Renal cortical epithelial cell (primary cell): ENCODE measurements at places on chromosomes 6 and 20. TPM values are rescaled to one million over a fixed set of nuclear protein-coding genes. Genes with fewer than 3 reads are reported as not detected.

DNA sequence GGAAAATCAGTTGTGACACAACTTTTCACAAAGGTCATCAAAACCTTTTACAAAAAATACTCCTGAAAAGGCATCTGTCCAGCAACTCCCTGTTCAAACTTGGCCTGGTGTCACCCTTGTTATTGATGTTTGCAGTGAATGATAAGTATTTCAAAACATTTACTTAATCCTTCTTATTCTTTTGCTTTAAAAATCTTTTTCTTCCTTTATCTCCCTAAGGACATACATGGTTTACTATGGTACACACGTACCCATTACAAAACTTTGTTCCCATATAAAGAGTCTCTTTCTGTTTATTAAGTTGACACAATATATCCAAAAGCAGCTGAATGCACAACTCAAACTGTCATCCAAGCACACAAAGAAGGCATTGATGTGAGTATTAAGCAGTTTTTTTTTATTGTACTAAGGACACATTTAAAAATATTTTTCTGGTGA, 17.5 kb downstream of the GSTA2 start:
- DNase-seq, result no peak

GRCh38 chr6:124671324-124671723, 290.9 kb upstream of the RNF217 start:
- no peak for DNase-seq

- DNase-seq, result peak; percentile 49
Measured at GRCh38 chr6:4567141-4567540, 209.1 kb upstream of the CDYL start.

DNA sequence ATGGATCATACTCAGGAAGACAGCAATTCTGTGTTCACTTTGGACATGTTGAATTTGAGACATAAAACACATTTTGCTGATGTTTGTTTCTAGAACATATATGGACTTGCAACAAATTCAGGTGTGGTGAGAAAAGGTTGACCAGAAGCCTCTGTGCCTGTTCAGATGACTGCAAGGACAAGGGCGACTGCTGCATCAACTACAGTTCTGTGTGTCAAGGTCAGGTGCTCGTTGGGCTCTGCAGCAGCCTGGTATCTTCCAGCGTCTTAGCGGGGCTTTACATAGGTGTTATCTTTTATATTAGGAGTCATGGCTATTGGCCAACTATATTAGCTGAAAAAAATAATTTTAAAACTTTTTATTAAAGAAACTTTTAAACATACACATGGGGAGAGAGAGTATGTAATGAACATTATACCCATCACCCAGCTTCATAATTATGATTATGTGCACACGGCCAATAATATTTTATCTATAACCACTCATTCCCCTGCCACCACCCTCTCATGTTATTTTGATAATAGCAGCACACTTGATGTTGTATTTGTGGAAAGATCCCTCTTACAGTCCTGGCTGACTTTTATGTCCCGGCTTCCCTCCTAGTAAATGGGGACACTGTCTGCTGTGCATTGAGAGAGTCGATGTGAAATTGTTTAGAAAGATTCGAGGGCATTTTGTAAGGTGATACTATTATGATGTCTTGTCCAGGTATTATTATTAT, 43.4 kb downstream of the ENPP1 start:
- no peak for DNase-seq

GRCh38 chr6:21003780-21004541, 469.7 kb downstream of the CDKAL1 start:
- no peak for DNase-seq

DNA sequence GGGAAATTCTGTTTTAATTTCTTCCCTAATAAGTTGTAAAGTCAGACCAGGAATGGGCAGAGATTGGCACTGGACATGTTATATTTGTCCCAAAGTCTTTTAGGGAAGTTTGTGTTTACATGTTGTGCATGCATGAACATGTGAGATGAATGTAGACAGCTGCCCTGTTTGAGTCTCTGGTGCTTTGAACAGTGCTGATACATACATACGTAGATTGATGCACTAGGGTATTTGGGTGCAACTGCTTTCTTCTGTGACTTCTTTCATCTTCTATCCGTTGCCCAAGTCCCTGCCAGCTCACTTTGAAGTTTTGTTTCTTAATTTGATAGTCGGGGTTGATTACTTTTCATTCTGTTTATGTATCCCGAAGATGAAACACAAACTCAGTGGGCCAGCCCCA, 200.6 kb downstream of the DTNBP1 start:
- DNase-seq, result no peak

DNA sequence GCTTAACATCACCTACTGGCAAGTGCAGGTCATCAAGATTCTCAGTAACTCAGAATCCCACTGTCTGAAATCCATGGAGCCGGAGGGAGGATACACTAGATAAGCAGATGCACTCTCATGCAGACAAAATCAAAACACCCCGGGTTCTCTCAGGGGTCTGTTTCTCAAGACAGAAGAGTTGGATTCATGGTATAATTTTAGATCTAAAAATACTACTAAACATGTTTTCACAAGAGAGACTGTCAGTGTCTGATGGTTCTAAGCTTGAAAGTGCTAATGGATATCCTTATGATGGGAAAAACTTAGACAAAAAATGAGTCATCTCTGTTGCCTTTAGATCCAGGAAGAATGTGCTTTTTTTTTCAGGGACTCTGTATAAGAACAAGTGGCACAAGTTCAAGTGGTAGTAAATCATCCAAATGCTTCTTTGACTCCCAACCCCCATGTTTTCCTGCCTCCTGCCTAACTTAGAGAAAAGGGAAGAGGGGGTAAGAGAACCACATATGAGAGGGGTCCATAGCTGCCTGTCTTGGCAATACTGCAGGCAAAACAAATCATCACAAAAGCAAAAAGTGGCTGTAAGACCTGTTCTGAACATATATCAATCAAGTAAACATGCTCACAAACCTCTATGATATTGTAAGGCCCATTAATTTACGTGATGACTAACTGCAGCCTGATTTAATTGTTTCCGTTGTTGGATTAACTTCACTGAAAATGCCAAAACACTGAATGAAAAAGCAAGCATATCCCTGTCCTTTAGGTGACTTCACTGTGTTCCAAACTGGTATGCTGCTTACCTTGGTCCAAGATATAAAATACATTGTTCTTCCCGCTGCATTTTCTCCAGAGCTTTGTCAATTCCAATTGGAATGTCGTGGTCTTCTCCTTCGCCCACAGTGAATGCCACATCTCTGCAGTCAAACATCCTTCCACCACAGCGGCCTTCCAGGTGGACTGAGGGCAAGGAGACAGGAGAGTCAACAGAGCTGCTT, 84.0 kb upstream of the TULP1 start:
- peak; percentile 97 for DNase-seq

DNA sequence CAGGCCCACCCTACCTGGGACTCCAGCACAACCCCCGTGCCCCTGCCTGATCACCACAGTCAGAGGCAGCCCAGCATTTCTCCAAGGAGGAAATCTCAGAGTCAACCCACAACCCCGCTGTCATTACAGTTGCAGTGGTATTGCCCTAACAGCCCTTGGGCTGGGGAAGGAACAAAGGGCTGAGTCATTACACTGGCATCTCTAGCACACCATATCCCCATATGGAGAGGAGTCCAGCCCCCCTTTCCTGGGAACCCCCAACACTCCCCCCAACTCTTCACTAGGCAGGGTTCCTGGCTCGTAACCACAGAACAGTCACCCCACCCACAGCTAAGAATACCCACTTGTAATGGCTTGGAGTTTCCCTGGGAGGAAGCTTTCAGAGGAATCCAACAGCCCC, 149.4 kb upstream of the OGFRL1 start:
- peak; percentile 92 for DNase-seq

- DNase-seq, result peak; percentile 27
Measured at GRCh38 chr6:141562186-141562811, 570.4 kb upstream of the GJE1 start.

- DNase-seq, result no peak
Measured at GRCh38 chr6:14273191-14273590, 155.6 kb downstream of the CD83 start.

- DNase-seq, result no peak
Measured at GRCh38 chr6:96116674-96117073, 100.9 kb downstream of the FUT9 start.

The FOXS1 gene
- total RNA-seq, result 0.30 TPM in 1 of 2 replicates, not detected in the other

The IP6K3 gene
- total RNA-seq, result 2.9 and 3.0 TPM in 2 replicates

The MAP7 gene
- 21.5 and 28.5 TPM in 2 replicates for total RNA-seq

The INSM1 gene
- total RNA-seq, result not detected in 2 replicates
